Omental fat pad (tissue), 4 donors: ENCODE measurements at places on chromosomes 4 and X.

- DNase-seq, result no peak
Measured at GRCh38 chr4:25029479-25030276, 1.1 kb downstream of the LGI2 start.

DNA sequence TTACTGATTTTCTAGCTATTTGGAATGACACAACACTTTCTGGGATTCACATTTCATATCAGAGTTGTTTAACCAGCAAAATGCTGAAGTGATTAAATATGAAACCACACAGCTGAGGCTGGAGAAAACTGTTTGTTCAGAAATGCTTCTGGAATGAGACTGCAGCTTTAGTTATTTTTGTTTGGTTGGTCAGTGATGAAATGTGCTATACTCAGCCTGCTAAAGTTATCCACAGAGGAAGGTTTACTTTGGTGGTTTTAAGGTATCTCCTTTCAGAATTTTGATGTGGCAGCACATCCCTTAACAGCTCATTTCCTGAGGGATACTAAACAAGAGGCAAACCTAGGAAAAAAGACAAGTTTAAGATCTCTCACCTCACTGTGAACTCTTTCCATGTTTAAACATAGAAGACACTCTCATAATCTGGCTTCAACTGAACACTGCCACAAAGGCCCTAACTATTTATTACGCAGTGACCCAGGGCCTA is 106.6 kb upstream of the PDE5A start:
- DNase-seq, result no peak

- no peak for DNase-seq
Measured at GRCh38 chrX:9824554-9824953, 38.3 kb downstream of the SHROOM2 start.

DNA sequence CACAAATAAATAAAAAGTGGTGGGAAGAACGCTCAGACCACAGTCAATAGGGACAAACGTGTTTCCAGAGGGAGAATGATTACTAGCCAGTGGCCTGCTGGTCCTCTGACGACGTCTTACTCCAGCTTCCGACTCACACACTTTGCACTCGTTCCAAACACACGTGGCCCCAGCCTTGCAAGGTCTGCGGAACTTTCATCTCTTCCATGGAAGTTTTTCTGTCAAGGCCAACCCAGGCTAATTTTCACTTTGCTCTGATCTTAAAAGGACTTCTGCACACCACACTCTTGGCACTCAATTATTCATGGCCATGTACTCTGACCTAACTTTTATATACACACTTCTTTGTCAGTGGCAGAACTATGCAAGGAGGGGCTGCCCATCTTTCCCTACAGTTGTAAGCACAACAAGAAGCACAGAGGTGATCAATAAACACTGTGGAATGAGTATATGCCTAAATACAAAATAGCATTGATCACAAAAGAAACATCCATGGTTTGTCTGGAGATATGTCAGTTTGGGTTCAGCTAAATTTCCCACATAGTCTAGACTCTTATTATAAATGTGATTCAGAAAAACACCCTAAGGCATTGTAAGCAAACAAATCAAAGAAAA is 69.4 kb downstream of the STX18 start:
- DNase-seq, result no peak

DNA sequence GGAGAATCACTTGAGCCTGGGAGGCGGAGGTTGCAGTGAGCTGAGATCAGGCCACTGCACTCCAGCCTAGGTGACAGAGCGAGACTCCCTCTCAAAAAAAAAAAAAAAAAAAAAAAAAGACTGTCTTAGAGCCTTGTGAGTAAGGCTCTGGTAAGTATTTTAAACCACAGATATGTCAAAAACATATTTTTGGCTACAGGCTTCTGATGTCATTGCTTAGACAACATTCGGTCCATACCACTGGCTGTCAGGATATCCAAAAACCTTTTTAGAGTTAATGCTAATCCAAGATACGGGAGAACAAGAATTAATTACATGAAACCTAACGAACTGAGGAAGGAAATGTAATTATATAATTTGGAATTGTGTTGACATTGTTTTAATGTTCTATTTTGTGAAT is 999.5 kb upstream of the PABPC4L start:
- no peak for DNase-seq

DNA sequence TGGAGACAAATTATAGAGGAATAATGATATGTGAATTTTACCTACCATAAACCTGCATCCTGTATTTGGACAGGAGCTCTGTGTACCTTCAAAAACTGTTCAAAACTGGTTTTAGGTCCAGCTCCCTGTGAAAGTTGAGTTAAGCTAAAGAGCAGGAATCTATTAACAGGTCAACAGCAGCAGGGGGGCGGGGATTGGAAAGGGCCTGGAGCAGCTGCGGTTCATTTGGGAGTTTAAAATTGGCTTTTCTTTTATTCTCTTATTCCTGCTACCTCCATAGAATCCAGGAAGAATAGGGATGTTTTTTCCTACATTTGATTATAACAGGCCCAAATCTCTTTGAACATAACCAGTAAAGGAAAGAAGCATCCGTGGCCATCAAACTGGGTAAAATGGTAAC is 23.8 kb downstream of the SHROOM3 start:
- no peak for DNase-seq

DNA sequence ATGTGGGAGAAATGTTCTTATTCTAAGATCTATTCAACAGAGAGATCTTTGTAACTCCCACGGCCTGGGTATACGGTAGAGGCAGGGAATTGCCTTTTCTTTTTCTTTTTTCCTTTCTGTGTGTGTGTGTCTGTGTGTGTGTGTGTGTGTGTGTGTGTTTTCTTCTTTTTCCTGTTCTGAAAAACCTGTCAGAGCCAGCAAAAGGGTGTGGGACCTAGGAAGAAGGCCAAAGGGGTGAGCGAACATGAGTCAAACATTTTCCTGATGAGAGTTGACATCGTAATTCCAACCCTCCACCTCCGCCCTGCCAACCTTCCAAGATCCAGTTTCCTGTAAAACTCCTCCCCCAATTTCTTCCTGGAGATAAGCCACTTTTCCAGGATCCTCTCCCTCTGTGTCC is 2.8 kb upstream of the CHIC2 start:
- DNase-seq, result no peak

DNA sequence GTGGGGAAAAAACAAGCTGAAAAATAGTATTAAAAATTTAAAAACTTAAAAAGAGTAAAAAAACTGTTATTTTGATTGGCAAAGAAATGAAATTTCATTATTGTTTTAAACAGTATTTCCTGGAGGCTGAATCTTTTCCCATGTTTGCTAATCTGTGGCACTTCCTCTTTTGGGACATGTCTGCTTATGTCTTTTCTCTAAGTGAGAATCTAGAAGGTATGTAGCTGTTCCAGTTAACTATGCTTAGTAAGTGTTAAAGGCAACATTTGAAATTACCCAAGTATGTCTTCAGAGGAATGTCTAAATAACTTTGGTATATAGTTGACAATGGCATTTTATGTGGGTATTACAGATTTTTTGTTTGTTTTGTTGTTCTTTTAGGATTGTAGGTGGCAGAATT is 81.6 kb upstream of the TBC1D9 start:
- no peak for DNase-seq
